ENCODE measurements at places on chromosomes 2 and 18.
A peak's percentile ranks its signal among the peaks of the same experiment; 100 is the strongest.

DNA sequence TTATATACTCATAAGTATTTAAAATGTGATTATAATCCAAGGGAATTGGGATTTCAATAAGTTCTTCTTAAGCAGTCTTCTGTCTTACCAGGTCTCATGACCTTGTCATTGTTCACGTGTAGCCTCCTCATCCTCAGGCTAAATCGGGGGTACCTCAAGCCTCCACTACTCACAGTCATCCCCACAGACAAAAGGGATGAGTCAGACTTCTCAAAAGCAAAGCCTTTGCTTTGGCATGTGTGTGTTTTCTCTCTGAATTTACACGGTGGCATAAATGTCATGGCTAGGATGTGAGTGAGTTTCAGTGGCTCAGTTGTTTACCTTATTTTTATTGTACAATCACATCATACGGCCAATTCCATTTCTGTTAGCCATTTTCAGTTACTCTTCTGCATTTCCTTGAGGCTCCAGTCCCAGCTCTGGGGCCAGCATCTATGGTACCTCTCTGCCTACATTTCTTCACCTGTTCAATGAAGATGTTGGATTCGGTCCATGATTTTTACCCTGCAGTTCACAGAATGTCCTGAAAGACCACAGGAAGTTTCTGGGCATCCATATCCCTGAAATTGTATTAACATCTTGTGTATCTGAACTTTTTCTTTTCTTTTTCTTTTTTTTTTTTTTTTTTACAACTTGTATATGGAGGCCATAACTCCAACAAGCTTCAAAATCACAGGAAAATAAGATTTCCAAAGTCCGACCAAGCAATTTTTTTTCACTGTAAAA lies 195.3 kb downstream of the FHOD3 start:
- no peak for DNase-seq

GRCh38 chr2:50026236-50026635 lies 871.9 kb upstream of the FSHR start:
- DNase-seq: no peak

- DNase-seq: no peak
Observed at GRCh38 chr2:225117051-225117716, 74.9 kb upstream of the DOCK10 start.

DNA sequence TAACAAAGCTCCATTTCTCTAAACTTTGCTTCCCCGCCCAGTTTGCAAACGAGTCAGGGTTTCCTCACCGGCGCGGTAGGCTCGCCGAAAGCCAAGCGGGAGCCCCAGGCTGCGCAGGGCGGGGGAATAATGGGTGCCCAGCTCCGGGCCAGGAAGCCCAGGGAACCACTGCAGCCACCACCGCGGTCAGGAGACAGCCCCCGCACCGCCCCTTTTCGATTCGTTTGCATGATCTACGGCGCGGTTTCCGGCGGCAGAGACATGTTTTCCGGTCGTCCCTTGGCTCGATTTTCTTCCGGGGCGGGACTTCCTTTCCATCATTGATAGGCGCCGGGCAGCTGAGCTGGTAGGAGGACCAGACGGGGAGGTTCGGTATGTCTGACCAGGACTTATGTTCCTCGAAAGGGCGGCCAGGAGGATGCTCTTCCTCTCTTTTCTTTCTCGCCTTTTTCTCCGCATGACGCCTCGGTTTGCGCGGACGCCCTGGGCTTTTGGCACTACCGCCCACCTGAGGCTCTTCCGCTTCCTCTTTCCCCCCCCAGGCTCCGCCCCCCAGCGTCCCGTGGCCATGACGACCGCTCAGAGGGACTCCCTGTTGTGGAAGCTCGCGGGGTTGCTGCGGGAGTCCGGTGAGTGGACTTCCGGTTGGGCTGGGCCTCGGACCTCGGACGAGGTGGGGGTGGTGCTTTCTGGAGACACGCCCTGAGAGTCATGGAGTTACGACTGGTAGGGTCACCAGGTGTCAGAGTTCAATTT lies at the start of gene STK11IP:
TSS of gene STK11IP (plus strand) at position 306 of the 756 bp plus-strand sequence. CDS start at position 569, 263 bp downstream.
- DNase-seq: peak; percentile 83

GRCh38 chr2:27249159-27249890 lies 13.5 kb downstream of the SLC30A3 start:
- no peak for DNase-seq

- no peak for DNase-seq
Observed at GRCh38 chr2:109244750-109245382, 115.9 kb downstream of the SH3RF3 start.

- no peak for DNase-seq
Observed at GRCh38 chr2:113187771-113188170, 14.0 kb downstream of the PSD4 start.

GRCh38 chr2:17646838-17647701 lies 106.5 kb downstream of the SMC6 start:
- DNase-seq: no peak

Measured in stimulated activated CD8-positive, alpha-beta memory T cell treated with anti-CD3 and anti-CD28 coated beads, Interleukin-15, amount 100 ng/mL, for 4 hours (primary cell).